ENCODE measurements at places on chromosomes 1 and 21.

DNA sequence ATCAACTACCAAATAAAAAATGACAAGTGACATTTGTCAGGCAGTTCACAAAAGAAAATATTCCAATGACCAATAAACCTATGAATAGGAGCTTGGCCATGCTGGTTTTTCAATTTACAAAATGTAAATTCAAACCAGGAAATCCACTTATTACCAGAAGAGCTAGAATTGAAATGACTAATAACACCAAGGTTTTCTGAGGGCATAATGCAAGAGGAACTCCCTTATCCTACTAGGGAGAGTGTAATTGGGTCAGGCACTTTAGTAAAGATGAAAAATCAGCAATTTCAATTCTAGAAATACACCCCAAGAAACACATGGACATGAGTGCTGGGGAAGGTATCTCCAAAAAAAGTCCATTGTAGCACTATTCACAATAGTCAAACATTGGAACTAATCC, 16.7 kb upstream of the TIAM1 start:
- no peak for DNase-seq

DNA sequence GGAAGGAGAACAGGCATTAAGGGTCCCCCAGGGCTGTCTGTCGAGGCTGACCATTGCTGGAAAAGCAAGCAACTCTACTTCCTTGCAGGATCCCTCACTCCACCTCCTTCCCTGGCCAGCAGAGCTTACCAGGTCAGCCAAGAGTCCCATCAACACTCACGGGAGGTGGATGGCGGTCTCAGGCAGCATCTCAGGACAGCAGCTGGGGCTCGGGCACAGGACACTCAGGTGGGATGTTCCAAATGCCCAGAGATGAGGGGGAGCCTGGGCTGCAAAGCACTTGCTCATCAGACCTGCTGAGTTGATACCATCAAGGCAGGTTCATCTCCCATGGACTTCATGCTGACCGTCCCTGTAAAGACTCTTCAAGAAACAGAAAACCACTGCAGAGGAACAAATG, 559.8 kb downstream of the NPHP4 start:
- DNase-seq: no peak

GRCh38 chr1:233064988-233065387, 114.6 kb downstream of the NTPCR start:
- no peak for DNase-seq

DNA sequence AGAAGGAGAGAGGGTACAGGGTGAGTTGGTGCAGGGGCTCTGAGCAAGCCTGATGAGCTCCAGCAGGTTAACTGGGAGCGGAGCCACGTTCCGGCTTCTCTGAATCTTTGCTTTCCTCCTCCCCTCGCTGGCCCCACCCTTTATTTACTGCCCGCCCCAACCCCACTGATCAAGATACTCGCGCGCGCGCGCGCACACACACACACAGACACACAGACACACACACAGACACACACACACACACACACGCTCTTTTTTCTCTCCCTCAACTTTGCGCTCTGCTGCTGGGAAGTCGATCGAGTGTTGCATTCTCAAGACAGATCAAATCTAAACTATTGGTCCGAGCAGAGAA, at the start of gene GRIK1:
Gene GRIK1, minus strand, starts transcription at position 73 of the 352 bp plus-strand sequence.
- no peak for DNase-seq

- no peak for DNase-seq
These were observed 37.6 kb downstream of the FCRL2 start for GRCh38 chr1:157739229-157739901.

- no peak for DNase-seq
These were observed 7.4 kb downstream of the JAM2 start for GRCh38 chr21:25646474-25646873.

GRCh38 chr1:20255666-20256065, 35.0 kb upstream of the VWA5B1 start:
- no peak for DNase-seq

DNA sequence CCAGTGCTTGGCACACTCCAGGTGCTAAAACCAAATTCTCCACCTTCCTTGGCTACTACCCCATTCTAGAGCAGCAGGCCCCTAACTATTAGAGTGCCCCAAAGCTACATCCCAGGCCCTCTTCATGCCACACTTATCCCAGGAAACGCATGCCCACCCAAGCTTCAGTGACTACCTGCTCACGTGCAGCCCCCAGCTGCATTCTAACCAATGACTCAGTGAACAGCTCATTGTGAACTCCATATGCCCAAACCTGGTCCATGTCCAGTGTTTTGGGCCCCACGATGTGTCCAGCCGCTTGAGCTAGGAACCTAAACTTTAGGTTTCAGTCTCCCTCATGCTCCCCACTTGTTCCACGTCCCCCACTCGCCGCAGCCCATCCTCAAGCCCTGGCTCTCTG, 41.5 kb downstream of the NKAIN1 start:
- DNase-seq: no peak

- DNase-seq: no peak
These were observed 49.3 kb downstream of the ADGRL2 start for GRCh38 chr1:81850031-81850430.

DNA sequence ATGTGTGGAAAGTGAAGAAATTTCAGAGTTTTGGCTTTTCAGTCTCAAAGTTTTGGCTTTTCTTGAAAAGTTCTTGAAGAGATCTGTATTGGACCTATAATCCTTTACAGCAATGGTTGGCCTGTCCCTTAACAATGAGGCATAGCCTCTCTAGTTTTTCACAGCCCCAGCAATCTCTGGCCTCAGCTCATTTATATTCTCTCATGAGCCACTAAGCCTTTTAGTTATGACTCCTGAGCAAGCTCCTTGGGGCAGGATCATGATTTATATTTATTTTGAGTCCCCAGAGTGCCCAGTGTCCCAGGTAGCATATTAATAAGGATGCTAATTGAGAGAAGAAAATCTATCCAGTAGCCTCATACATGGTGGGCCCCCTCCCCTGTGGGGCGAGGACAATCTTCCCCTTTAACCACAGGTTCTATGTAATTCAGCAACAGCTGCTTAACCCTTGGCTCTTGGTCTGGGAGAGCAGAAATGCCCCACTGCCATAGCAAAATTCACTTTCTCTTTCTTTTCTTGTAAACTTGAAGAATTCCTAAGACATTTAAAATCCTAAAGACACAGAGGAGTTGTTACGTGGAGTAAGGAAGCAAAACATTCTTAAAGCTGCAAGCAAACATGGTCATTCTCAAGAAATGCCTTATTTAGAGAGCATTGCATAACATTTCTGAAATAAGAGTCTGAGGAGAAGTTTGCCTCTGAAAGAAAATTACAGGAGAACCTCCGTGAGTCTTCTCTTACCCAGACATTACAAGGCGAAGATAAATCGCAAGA, 6.3 kb downstream of the NGF start:
- DNase-seq: no peak

DNA sequence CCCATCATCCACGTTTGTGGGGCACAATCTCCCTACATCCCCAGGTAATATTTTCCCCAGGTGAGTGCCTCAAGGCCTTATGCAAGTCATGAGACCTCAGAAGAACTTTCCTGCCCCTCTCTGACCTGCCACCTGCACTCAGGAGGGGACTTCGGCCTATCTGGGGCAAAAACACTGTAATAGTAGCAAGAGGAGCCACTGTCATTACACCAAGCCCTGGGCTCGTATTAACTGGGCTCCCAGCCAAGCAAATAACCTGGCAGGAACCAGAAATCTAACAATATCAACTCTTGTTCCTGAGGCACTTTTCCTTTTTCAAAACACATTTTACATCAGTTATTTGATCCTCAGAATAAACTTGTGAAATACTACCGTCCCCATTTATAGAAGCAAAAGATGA, 30.9 kb downstream of the LAMB3 start:
- DNase-seq: no peak

- no peak for DNase-seq
These were observed 535 bp upstream of the DISC1 start for GRCh38 chr1:231625975-231626534.

GRCh38 chr1:105137543-105138457, 1388.1 kb downstream of the AMY1C start:
- no peak for DNase-seq

- DNase-seq: no peak
These were observed 591.0 kb downstream of the PTPRU start for GRCh38 chr1:29827237-29827750.

- no peak for DNase-seq
These were observed 4.2 kb downstream of the UBR4 start for GRCh38 chr1:19205845-19206244.

- DNase-seq: no peak
These were observed 748 bp upstream of the NIPAL3 start for GRCh38 chr1:24414775-24415333.
